ENCODE measurements at places on chromosomes 5 and 9. TPM values are rescaled to one million over a fixed set of nuclear protein-coding genes. Genes with fewer than 3 reads are reported as not detected.

The IL3 gene
- not detected for total RNA-seq

The GABRA1 gene
- not detected for total RNA-seq

The OLFM1 gene
- 23.4 TPM for total RNA-seq

The SPAAR gene
- not detected for total RNA-seq

The SLIT3 gene
- total RNA-seq = 12.9 TPM

The SMIM33 gene
- not detected for total RNA-seq

The PRUNE2 gene
- total RNA-seq = 2.2 TPM

The AGXT2 gene
- total RNA-seq = not detected

The SLC36A3 gene
- total RNA-seq = not detected

The TOR1B gene
- 24.9 TPM for total RNA-seq

The ADAMTSL2 gene
- not detected for total RNA-seq

GRCh38 chr5:64625678-64626077 lies 64.6 kb upstream of the SHISAL2B start:
- H3K27me3 ChIP-seq = no peaks in the 10 kb centered on the region
- H3K4me3 ChIP-seq = no peak overlapping the region
- 0 out of 2 replicates have a peak, but pooled peaks cover 4% of the 10 kb centered on the region for H3K4me1 ChIP-seq
- no peak for DNase-seq
- H3K36me3 ChIP-seq = no peaks in the 10 kb centered on the region

DNA sequence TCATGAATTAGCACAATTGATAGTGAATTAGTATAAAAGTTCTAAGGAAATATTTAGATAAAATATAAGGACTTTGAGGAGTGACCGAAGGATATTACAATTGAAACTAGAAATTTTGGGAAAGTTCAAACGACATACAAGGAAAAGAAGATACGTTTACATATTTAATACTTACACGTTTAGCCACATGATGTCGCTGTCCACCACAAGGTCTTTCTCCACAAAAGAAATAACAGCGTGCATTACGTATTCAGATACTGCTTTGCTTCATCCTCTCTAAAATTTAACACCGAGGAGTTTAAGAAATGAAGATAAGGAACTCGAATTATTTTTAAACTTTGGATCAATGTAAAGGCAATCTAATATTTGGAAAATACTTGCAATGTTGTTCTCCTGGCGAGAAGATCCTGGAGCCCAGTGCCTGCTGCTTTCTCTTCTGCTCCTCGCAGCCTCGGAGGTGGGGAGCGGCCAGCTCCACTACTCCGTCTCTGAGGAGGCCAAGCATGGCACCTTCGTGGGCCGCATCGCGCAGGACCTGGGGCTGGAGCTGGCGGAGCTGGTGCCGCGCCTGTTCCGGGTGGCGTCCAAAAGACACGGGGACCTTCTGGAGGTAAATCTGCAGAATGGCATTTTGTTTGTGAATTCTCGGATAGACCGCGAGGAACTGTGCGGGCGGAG lies at the start of gene PCDHA3:
Gene PCDHA3, plus strand, starts transcription at position 242 of the 678 bp plus-strand sequence.
- H3K27ac ChIP-seq = no peak within 1 kb of the TSS
- no peaks in the 10 kb centered on the region for H3K27me3 ChIP-seq
- no peak for DNase-seq
- H3K4me1 ChIP-seq = no peaks in the 10 kb centered on the region

DNA sequence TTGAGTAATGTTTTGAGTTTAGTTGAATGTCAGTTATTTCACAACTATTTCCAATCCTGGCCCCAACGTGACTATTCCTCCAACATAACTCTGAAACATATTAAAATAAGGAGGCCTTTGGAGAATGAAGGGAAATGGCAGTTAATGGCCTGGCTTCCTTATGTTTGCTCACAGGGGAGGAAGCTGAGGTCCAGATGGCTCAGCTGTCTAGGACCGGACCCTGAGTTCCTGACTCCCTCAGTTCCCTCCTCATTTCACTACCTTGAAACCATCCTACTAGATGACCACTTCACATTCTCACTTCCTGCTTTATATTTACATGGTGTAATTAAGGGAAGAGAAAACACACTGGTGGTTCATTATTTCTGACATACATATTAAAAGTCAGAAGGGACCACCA lies 6.6 kb downstream of the OTULINL start:
- H3K36me3 ChIP-seq = no peaks in the 10 kb centered on the region
- no peak overlapping the region for H3K27ac ChIP-seq
- peaks cover 23% of the 10 kb centered on the region for H3K27me3 ChIP-seq
- no peaks in the 10 kb centered on the region for H3K4me1 ChIP-seq
- H3K4me3 ChIP-seq = no peak overlapping the region
- no peak for DNase-seq

GRCh38 chr5:53501054-53501453 lies 20.6 kb downstream of the FST start:
- no peaks in the 10 kb centered on the region for H3K4me1 ChIP-seq
- no peaks in the 10 kb centered on the region for H3K27me3 ChIP-seq
- no peak overlapping the region for H3K27ac ChIP-seq
- H3K36me3 ChIP-seq = no peaks in the 10 kb centered on the region

DNA sequence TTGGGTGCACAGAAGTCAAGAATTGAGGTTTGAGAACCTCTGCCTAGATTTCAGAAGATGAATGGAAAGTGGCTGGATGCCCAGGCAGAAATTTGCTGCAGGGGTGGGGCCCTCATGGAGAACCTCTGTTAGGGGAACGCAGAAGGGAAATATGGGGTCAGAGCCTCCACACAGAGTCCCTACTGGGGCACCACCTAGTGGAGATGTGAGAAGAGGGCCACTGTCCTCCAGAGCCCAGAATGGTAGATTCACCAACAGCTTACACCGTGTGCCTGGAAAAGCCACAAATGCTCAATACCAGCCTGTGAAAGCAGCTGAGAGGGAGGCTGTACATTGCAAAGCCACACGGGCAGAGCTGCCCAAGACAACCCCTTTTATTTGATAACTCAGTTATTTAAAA lies 383.5 kb downstream of the TLE4 start:
- H3K36me3 ChIP-seq = no peaks in the 10 kb centered on the region
- H3K27ac ChIP-seq = no peak overlapping the region
- H3K4me1 ChIP-seq = no peaks in the 10 kb centered on the region
- DNase-seq = no peak

DNA sequence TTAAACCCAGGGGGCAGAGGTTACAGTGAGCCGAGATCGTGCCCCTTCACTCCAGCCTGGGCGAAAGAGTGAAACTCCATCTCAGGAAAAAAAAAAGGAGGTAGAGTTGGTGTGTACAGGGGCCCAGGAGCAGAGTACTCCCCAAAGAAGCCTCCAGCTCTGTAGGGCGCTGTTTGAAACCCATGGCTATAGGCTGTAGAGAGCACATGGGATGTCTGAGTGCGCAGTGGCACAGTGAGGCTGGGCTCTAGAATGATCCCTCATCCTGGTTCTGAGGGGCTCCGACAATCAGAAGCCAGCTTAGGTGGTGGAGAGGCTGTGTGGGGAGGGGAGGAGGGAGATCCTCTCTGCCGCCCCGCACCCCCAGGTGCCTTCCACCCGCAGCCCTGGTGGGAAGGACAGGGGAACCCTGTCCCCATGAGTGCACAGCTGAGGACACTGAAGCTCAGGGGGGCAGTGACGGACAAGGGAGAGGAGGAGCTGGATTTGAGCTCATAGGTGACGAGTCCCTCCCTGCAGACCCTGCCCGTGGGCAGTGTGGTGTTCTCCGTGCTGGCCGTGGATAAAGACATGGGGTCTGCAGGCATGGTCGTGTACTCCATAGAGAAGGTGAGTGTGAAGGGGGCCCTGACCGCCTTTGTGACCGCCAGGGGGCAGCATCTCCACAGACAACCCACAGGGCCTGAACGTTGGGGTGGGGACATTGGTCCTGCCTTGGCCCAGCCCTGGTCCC lies 24.6 kb downstream of the CDHR2 start:
- peak; percentile 82 for DNase-seq
- no peak overlapping the region for H3K4me3 ChIP-seq
- no peak overlapping the region for H3K27ac ChIP-seq
- no peaks in the 10 kb centered on the region for H3K36me3 ChIP-seq
- peaks cover 10% of the 10 kb centered on the region for H3K27me3 ChIP-seq
- 0 out of 2 replicates have a peak, but pooled peaks cover 3% of the 10 kb centered on the region for H3K4me1 ChIP-seq

- H3K27ac ChIP-seq = no peak overlapping the region
- H3K27me3 ChIP-seq = no peaks in the 10 kb centered on the region
- H3K4me1 ChIP-seq = no peaks in the 10 kb centered on the region
- no peak overlapping the region for H3K4me3 ChIP-seq
Observed at GRCh38 chr9:69546265-69546664, 125.9 kb downstream of the APBA1 start.

DNA sequence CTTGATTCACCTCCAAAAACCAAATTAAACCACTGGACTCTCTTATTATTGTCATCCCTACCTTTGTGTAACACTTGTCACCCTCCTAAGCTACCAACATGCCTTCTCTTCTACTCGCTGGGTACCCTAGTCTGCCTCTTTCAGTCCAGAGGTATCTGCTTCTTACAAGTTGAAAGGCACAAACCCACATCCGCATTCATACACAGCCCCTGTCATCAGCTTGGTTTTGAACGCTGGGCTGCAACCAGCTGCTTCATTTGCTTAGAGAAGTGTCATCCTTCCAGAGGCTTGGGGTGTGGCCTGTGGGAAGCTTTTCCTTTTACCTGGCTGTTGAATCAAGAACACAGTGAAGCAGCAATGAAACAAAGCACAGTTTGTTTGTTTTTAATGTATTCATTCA lies 138.8 kb upstream of the WWC1 start:
- H3K4me1 ChIP-seq = no peaks in the 10 kb centered on the region
- no peaks in the 10 kb centered on the region for H3K36me3 ChIP-seq
- DNase-seq = no peak
- H3K4me3 ChIP-seq = no peak overlapping the region
- no peak overlapping the region for H3K27ac ChIP-seq

DNA sequence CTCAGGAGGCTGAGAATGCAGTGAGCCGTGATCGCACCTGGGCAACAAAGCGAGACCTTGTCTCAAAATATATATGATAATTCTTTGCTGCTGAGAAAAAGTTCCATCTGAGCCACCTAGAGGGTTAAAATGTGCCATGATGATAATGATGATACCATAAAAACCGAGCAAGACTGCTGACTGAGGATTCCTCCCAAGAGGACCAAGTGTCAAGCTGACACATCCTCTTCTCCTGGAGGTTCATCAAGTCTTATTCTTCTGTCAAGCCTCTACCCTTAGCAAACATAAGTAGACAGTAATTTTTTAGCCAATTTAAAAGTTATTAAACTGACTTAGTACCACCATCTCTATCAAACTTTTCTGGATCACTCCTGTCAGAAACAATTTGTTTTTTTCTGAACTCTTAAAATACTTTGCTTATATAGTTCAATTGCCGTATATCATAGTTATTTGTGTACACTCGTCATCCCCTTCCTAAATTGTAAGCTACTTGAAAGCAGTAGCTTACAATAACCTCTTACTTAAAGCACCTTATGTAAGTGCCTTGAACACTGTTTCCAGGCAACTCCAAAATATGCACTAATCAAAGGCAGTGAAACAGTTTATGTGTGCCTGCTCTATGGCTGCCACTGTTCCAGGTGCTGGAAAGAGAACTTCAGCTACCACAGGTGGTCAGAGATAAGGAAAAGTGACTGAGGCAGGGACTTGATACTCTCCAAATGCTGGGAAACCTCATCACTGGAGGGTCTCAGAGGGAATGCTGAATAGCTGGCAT lies 57.4 kb downstream of the SCAI start:
- H3K36me3 ChIP-seq = no peaks in the 10 kb centered on the region
- no peak overlapping the region for H3K4me3 ChIP-seq
- DNase-seq = no peak
- H3K27ac ChIP-seq = no peak overlapping the region
- H3K4me1 ChIP-seq = no peaks in the 10 kb centered on the region
- H3K27me3 ChIP-seq = no peaks in the 10 kb centered on the region

- no peaks in the 10 kb centered on the region for H3K36me3 ChIP-seq
- H3K4me1 ChIP-seq = no peaks in the 10 kb centered on the region
- no peak for DNase-seq
- no peak overlapping the region for H3K4me3 ChIP-seq
Observed at GRCh38 chr5:159669559-159669958, 246.7 kb upstream of the ADRA1B start.

DNA sequence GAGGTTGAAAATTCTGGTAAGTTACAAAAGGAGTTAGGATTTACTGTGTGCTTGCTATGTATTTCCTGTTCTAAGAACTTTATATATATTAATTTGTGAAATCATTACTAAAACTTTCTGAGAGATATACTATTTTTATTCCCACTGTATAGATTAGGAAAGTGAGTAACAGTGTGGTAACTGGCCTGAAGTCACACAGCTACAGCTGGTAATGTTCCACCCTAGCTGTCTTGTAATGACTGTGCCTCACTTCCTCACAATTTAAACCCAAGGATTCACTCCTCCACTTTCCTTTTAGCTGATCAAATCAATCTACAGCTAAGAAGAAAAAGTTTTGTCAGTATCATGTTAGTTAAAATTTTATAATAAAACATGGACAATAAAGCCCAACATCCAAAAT lies 278.8 kb downstream of the GAS1 start:
- H3K27ac ChIP-seq = no peak overlapping the region
- DNase-seq = no peak
- H3K4me1 ChIP-seq = no peaks in the 10 kb centered on the region
- no peak overlapping the region for H3K4me3 ChIP-seq
- peaks cover 4% of the 10 kb centered on the region for H3K27me3 ChIP-seq

DNA sequence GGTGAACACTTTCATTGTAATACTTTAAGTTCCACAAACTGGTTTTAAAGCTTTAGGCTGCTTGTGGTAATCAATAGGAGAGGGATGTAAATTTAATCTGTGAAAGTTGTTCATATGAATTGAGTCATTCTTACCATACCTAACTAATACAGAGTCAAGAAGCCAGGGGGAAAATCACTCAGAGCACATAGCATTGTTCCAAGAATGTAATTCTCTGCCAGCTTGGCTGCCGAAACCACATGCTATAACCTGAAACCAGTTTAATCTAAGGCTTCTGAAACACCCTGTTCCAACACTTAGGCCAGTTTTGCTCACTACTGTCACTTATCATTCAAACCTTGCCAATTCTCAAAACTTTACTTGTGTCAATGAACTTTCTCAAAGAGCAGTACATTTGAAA lies 528.8 kb upstream of the GRAMD2B start:
- no peak overlapping the region for H3K27ac ChIP-seq
- H3K27me3 ChIP-seq = no peaks in the 10 kb centered on the region
- H3K4me3 ChIP-seq = no peak overlapping the region
- H3K36me3 ChIP-seq = no peaks in the 10 kb centered on the region
- no peak for DNase-seq
- no peaks in the 10 kb centered on the region for H3K4me1 ChIP-seq

DNA sequence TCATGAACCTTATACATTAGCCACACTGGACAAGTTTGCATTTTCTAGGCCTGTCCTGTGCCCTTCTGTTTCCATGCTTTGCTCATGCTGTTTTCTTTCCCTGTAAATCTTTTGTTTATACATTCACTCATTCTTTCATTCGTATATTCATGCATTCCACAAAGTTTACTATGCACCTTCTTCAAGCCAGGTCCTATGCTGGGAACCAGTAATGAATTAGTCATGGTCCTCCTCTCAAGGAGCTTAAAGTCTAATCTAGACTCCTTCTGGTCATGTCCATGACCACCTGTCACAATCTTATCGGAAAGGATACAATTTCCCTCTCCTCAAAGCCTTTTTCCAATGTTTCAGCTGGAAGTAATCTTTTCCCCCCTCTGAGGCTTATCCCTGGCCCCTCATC lies 9.1 kb upstream of the XPA start:
- H3K4me3 ChIP-seq = no peak overlapping the region
- no peaks in the 10 kb centered on the region for H3K27me3 ChIP-seq
- H3K27ac ChIP-seq = no peak overlapping the region
- no peaks in the 10 kb centered on the region for H3K36me3 ChIP-seq
- DNase-seq = no peak

- no peak overlapping the region for H3K4me3 ChIP-seq
- H3K4me1 ChIP-seq = peaks cover 10% of the 10 kb centered on the region
- no peaks in the 10 kb centered on the region for H3K36me3 ChIP-seq
- no peak for DNase-seq
- no peaks in the 10 kb centered on the region for H3K27me3 ChIP-seq
- no peak overlapping the region for H3K27ac ChIP-seq
Observed at GRCh38 chr9:91258451-91258850, 103.3 kb downstream of the AUH start.

Measured in SJSA1 (cell line).